ENCODE measurements at places on chromosomes 16 and 17. TPM values are rescaled to one million over a fixed set of nuclear protein-coding genes. Genes with fewer than 3 reads are reported as not detected.

GRCh38 chr16:2195322-2196161 is 863 bp downstream of the CASKIN1 start:
- H3K4me3 ChIP-seq = no peak overlapping the region
- H3K4me1 ChIP-seq = no peaks in the 10 kb centered on the region
- no peak overlapping the region for H3K27ac ChIP-seq
- H3K27me3 ChIP-seq = peaks cover 25% of the 10 kb centered on the region

DNA sequence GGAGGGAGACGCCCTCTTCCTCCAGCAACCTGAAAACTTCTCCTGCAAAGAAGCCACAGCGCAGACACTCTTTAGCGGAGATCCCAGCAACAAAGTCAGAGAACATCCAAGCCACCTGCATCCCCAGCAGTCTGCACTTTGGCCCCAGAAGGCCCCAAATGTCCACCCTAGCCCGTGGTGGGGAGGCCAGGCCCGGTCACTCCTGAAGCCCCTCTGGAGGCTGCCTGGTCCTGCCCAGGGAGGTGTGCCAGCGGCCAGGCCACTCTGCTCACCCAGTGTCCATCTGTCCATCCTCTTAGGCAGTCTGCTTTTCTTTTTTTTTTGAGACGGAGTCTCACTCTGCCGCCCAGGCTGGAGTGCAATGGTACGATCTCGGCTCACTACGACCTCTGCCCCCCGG is 5.4 kb downstream of the HAGHL start:
- H3K4me3 ChIP-seq = no peak overlapping the region
- H3K36me3 ChIP-seq = peaks cover 19% of the 10 kb centered on the region
- peaks cover 6% of the 10 kb centered on the region for H3K4me1 ChIP-seq
- H3K27ac ChIP-seq = no peak overlapping the region
- DNase-seq = no peak

DNA sequence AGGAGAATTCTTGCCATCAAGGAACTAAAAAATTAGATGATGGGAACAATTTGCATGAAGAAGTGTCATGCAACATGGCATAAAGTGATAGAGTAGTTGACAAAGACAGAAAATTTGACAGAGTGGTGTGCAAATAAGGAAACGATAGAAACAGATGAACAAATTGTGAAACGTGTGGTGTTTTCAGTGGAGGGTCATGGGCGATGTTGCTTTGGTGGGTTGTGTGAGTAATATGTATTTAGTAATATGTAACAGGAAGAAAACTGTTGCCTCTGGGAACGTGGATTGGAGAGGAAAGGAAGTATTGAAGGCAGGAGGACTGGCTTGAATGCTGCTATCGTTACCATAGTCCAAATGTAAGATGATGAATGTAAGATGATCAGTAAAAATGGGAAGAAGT is 3.6 kb downstream of the COX10 start:
- no peaks in the 10 kb centered on the region for H3K36me3 ChIP-seq
- H3K27ac ChIP-seq = no peak overlapping the region
- no peak overlapping the region for H3K4me3 ChIP-seq
- peaks cover 16% of the 10 kb centered on the region for H3K4me1 ChIP-seq
- DNase-seq = no peak

DNA sequence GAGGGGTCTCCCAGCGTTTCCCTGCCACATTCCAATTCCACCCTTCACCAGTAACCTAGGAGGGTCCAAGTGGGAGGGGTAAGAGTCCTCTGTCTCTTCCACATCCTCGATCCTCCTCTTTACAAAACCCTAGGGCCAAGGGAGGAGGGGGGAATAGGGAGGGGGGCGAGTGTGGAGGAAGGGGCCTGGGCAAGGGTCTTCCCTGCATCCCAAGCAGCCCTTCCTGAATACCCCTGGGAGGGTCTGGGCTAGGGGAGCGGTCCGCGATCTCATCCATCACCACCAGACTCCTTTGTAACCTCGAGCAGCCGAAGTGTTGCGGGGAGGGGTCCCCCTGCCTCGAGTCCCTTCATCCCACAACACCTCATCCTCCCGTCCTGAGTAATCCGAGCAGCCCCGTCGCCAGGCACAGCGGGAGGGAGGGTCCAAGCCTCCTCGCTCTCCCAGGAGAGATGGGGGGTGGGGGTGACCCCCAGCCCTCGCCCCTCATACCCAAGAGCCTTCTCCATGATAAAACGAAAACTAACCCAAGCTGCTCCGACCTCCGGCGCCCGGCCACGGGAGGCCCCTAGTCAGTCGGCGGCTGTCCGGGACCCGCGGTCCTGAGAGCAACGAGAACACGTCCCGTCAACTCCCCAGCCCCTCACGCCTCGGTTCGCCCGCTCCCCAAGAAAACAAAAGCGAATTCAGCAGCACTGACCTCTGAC is 502 bp downstream of the SMPD3 start:
- H3K36me3 ChIP-seq = peaks cover 8% of the 10 kb centered on the region
- peaks cover 16% of the 10 kb centered on the region for H3K4me1 ChIP-seq
- H3K27ac ChIP-seq = no peak overlapping the region
- H3K27me3 ChIP-seq = peaks cover 13% of the 10 kb centered on the region

GRCh38 chr17:8015236-8015956 is 13.0 kb downstream of the GUCY2D start:
- H3K4me3 ChIP-seq = peak overlapping the region; percentile 62
- H3K36me3 ChIP-seq = no peaks in the 10 kb centered on the region
- H3K27ac ChIP-seq = no peak overlapping the region
- H3K4me1 ChIP-seq = peaks cover 7% of the 10 kb centered on the region
- H3K27me3 ChIP-seq = peaks cover 10% of the 10 kb centered on the region

PTRH2 gene
- 15.4 TPM for total RNA-seq

- no peak for DNase-seq
- H3K27ac ChIP-seq = no peak overlapping the region
- H3K4me1 ChIP-seq = peaks cover 23% of the 10 kb centered on the region
- peaks cover 5% of the 10 kb centered on the region for H3K36me3 ChIP-seq
- peaks cover 5% of the 10 kb centered on the region for H3K27me3 ChIP-seq
- H3K4me3 ChIP-seq = no peak overlapping the region
Measured at GRCh38 chr17:80023481-80024205, 12.0 kb downstream of the TBC1D16 start.

- H3K27ac ChIP-seq = no peak overlapping the region
- DNase-seq = peak; percentile 59
- peaks cover 1% of the 10 kb centered on the region for H3K27me3 ChIP-seq
- H3K36me3 ChIP-seq = no peaks in the 10 kb centered on the region
Measured at GRCh38 chr17:34556384-34556783, 23.0 kb upstream of the TMEM132E start.

DNA sequence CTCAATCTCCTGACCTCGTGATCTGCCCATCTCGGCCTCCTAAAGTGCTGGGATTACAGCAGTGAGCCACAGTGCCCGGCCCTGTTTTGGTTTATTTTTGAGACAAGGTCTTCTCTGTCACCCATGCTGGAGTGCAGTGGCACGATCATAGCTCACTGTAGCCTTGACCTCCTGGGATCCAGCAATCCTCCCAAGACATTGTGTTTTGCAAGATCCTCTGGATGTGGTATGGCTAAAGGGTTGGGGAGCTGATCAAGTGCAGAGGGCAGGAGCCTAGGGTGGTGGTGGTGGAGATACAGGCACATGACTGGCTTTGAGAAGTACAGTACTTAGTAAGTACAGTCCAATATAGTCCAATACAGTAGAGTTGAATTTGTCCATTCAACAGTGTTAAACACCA is 16.6 kb upstream of the TNS4 start:
- H3K27me3 ChIP-seq = peaks cover 7% of the 10 kb centered on the region
- peaks cover 4% of the 10 kb centered on the region for H3K36me3 ChIP-seq
- no peak overlapping the region for H3K4me3 ChIP-seq
- peaks cover 24% of the 10 kb centered on the region for H3K4me1 ChIP-seq

GJC1 gene
- 36.5 TPM for total RNA-seq

ZFP90 gene
- 35.6 TPM for total RNA-seq

GRCh38 chr16:22214402-22214801 is 8.3 kb downstream of the EEF2K start:
- H3K27me3 ChIP-seq = peaks cover 3% of the 10 kb centered on the region
- DNase-seq = no peak
- H3K27ac ChIP-seq = no peak overlapping the region
- peaks cover 13% of the 10 kb centered on the region for H3K36me3 ChIP-seq

- peak within 1 kb of the TSS; percentile 86 for H3K4me3 ChIP-seq
- H3K4me1 ChIP-seq = no peaks in the 10 kb centered on the region
- no peaks in the 10 kb centered on the region for H3K36me3 ChIP-seq
- H3K27me3 ChIP-seq = peaks cover 10% of the 10 kb centered on the region
Measured at GRCh38 chr17:75587675-75588595, at the start of gene MYO15B. TSS of gene MYO15B (plus strand) at chr17:75587800. CDS start at chr17:75588058, 258 bp downstream.

DNA sequence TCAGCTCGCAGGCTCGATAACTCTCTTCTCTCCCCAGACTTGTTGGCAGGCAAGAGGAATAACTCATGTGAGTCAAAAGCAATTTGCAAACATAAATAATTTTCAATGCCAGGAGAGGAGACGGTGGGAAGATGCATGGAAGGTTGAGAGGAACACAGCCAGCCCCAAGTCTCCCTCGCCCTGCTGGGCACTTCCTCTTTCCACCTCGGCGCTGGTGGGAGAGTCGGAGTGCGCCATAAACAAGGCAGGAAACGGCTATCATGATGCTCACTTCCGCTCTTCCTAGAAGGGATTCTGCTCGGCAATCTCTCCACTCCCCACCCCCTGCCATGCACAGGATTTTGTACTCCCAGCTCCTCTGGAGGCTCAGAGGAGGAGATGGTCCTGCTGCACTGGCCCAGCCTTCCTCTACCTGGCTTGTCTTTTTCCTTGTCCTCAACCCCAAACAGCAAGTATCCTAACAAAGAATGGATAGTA is 13.0 kb downstream of the CBX4 start:
- peaks cover 5% of the 10 kb centered on the region for H3K36me3 ChIP-seq
- no peak overlapping the region for H3K27ac ChIP-seq
- no peak overlapping the region for H3K4me3 ChIP-seq

IL21R gene
- not detected for total RNA-seq

PDILT gene
- total RNA-seq = not detected

DNA sequence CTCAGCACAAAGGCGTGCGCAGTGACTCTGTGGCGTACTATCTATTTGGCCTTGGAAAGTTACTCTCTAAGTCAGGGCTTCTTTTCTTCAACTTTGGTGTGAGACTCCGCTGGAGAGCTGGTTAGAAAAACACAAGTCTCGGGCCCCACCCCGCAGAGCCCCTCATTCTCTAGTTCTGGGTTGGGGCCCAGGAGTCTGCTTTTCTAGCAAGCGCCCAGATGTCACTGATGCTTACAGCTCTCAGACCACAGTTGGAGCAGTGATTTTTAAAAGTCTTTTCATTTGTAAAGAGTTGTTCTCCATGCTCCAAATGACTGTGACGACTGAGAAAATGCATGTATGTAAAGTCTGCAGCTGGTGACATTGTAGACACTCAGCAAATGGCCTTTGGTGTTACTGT is 582.3 kb downstream of the WWOX start:
- DNase-seq = no peak
- H3K36me3 ChIP-seq = no peaks in the 10 kb centered on the region
- no peak overlapping the region for H3K27ac ChIP-seq
- no peak overlapping the region for H3K4me3 ChIP-seq

NPIPB8 gene
- total RNA-seq = 0.13 TPM

SHCBP1 gene
- 5.4 TPM for total RNA-seq

C16orf96 gene
- 0.54 TPM for total RNA-seq

DNA sequence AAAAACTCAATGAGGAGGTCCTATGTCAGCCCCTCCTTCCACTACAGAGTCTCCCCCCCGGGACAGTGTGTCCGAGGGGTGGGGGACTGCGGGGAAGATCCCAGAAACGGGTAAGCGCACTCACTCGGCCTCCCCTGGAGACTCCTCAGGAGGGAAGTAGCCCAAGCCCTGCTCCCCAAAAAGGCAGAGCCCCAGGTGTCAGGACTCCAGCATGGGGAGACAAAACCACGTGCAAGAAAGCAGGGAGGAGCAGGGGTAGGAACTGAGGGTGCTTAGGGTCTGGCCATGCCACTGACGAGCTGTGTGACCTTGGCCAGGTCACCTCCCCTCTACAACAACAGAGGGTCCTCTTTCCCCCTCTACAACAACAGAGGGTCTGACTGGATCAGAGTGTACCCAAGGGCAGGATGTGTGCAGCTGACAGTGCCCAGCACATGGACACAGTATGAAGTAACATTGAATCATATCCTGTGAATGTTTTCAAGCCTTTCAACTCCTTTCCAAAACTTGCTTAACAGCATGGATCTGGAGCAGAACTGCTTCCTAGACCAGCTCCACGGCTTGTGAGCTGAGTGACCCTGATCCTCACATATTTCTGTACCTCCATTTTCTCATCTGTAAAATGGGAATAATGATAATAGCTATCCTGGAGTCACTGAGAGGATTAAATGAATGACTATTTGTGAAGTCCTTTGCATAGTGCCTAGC is 2.1 kb upstream of the NAGS start:
- no peak overlapping the region for H3K27ac ChIP-seq
- peaks cover 17% of the 10 kb centered on the region for H3K27me3 ChIP-seq
- DNase-seq = no peak
- no peaks in the 10 kb centered on the region for H3K36me3 ChIP-seq

DNA sequence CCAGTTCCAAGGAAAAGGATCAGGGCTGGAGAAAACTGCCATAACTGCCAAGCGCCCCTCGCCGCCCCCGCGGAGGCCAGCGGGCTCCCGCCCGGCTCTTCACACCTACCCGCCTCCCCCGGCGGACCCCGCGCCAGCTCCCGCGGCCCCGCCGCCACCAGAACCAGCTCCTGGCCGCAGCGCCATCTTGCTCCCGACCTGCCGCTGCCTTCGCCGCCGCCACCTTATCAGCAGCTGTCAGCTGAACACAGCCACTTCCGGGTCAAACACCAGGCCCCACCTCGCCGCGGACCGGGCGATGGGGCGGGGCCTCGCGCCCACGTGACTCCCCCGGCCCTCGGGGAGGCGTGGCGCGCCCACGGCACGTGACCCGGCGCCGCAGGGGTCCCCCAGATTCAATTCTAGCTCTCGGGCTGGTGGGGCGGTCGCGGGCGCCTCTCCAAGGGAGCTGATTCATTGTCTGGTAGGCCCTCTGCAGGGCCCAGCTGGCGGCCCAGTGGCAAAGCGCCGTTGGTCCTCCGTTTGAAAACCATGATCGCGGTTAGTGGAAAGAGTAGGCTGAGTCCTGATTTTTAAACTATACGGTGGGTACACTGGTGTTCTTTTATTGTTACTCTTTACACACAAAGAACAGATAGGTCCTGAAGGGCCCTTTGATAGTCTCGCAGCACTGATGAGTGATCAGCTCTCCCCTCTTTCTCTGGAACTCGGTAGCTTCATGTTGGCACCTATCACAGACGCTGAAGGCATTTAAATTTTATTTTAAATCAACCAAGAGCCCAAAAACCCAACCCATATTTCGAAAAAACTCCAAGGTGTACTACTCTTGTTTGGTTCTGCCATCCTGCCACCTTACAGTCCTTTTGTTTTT is at the start of gene SYNRG:
Gene SYNRG (minus strand): TSS at position 249 of the 871 bp plus-strand sequence. CDS start 63 bp downstream, at position 186.
- H3K36me3 ChIP-seq = peaks cover 14% of the 10 kb centered on the region
- peak within 1 kb of the TSS; percentile 93 for H3K4me3 ChIP-seq
- H3K4me1 ChIP-seq = peaks cover 25% of the 10 kb centered on the region
- H3K27ac ChIP-seq = peak within 1 kb of the TSS; percentile 96
- peak; percentile 99 for DNase-seq

KREMEN2 gene
- not detected for total RNA-seq

- DNase-seq = no peak
- no peaks in the 10 kb centered on the region for H3K27me3 ChIP-seq
- H3K27ac ChIP-seq = no peak overlapping the region
- peak overlapping the region; percentile 44 for H3K4me3 ChIP-seq
- no peaks in the 10 kb centered on the region for H3K4me1 ChIP-seq
- H3K36me3 ChIP-seq = peaks cover 51% of the 10 kb centered on the region
Measured at GRCh38 chr16:84058664-84059063, 16.1 kb upstream of the SLC38A8 start.

POLR3E gene
- total RNA-seq = 47.3 TPM

- peaks cover 9% of the 10 kb centered on the region for H3K36me3 ChIP-seq
- no peak overlapping the region for H3K27ac ChIP-seq
- peak; percentile 58 for DNase-seq
- peaks cover 13% of the 10 kb centered on the region for H3K27me3 ChIP-seq
Measured at GRCh38 chr16:4115209-4115948, 863 bp downstream of the ADCY9 start.

Data from endothelial cell (in vitro differentiated cells).